Effector CD4-positive, alpha-beta T cell (primary cell): ENCODE measurements at places on chromosomes 5 and 9.

DNA sequence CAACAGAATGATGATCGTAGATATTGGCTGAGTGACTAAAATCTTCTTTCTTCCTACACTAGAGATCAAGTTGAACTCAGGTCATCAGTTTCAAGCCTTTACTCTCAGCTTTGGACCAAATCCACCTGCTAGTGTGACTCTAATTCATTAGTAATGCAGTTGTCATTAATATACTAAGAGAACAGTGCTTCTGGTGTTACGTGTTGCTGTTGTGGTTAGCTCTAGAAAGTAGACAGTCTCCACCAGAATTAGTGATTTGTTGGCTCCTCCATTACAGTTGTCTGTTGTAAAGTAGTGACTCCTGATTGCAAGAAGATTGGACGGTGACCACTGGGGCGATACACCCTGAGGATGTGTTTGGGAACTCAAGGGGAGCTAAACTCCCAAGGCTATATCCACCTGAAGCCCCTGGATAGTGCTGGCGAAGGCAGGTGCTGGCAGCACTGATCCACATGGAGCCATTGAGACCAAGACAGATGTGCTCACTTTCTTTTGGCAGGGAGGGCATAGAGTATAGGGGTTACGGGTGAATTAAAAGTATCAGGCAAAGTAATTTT lies 3.1 kb downstream of the CAMK4 start:
- no peak for DNase-seq

GRCh38 chr5:146463446-146463845 lies 16.3 kb downstream of the TCERG1 start:
- DNase-seq: no peak

- no peak for DNase-seq
Measured at GRCh38 chr5:2181557-2181956, 298.8 kb upstream of the IRX4 start.

- DNase-seq: no peak
Measured at GRCh38 chr9:8651846-8652215, 852.3 kb upstream of the DMAC1 start.

GRCh38 chr9:4309806-4310205 lies 9.9 kb upstream of the GLIS3 start:
- DNase-seq: no peak

DNA sequence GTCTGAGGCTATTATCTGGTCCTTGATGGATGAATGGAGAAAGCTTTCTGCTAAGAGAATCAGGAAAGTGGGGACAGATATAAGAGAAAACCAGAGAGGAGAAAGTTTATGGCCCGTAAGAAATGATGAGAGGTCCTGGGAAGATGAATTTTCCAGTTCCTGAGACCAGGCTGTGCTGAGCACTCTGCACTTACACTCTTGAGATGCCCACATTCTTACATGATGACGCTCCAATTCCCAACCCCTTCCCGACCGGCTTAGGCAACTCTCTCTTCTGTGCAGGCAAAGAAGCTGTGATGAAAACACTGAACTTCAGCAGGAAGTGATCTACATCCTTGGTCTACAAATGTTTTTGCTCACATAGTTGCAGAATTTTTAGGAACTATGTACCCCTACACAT lies 417.0 kb downstream of the ARHGEF28 start:
- DNase-seq: no peak

- DNase-seq: no peak
Measured at GRCh38 chr9:109717342-109717741, 62.7 kb upstream of the PALM2AKAP2 start.

DNA sequence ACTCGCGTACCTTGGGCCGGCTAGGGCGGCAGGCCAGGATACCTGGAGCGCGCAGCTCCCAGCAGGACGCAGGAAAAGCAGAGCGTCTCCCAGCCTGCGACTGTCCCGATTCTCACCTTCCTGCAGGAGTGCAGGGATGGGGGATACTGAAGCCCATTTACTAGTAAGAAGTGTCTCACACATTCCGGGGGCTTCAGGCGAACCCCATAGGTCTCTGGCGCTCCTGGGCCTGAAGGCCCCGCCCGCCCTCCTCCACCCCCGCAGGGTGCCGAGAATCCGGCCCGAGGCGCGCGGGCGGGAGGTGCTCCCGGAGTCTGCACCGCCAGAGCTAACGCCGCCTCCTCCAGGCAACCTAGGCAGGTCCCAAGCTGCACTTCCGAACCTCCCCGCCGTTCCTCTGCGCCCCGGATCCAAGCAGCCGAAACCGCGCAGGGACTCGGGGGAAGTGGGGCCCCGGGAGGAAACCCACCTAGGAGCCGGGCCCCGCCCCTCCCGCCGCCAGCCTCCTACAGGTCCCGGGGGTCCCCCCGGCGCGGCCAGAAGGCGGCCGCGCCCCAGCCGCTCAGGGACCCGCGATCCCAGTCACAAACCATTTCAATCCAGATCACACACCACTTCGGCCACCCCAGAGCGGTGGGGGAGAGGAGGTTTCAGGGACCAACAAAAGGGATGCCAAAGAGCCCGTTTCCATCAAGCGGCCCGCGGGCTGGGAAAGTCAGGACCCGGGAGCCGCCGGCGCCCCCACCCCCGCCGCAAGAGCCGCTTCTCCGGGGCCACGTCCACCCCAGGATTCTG lies 1.2 kb downstream of the ROR2 start:
- DNase-seq: no peak

- no peak for DNase-seq
Measured at GRCh38 chr9:92660266-92660665, 9.7 kb downstream of the IPPK start.

- no peak for DNase-seq
Measured at GRCh38 chr9:18822850-18823249, 210.2 kb downstream of the SAXO1 start.

- no peak for DNase-seq
Measured at GRCh38 chr5:102523541-102524175, 24.9 kb upstream of the SLCO6A1 start.

- no peak for DNase-seq
Measured at GRCh38 chr9:1460143-1460769, 410.1 kb downstream of the DMRT2 start.

- DNase-seq: no peak
Measured at GRCh38 chr5:1763960-1764605, 35.6 kb downstream of the MRPL36 start.

DNA sequence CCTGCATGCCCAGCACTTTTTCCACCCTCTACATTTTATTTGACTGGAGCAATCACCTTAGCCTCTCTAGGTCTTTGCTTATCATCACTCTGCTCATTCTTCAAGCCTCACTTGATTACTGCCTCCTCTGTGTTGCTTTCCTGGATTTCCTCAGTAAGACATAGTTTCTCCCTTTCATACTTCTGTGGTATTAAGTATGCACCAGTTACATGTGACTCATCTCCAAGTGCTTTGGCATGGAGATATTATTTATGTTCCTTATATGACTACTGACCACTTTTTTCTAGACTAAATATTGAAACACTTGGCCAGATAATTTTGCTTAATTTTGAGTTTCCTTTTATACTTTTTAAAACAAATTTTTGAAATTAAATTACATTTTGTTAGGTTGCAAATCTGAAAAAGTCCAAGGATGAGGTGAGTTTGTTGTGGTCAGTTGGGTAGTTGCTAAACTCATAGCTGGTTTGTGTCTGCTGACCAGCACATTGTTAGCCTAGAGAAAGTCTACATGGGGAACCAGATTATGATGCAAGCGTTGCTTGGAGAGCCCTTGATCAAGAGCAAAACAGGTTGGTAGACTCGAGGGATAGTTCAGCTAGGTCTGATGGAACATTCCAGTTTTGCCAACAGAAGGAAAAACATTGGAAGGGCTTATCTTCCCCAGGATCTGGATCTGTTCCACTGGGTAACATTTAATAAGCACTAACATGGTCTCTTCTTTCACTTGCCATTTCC lies 140.2 kb downstream of the TMC1 start:
- no peak for DNase-seq

DNA sequence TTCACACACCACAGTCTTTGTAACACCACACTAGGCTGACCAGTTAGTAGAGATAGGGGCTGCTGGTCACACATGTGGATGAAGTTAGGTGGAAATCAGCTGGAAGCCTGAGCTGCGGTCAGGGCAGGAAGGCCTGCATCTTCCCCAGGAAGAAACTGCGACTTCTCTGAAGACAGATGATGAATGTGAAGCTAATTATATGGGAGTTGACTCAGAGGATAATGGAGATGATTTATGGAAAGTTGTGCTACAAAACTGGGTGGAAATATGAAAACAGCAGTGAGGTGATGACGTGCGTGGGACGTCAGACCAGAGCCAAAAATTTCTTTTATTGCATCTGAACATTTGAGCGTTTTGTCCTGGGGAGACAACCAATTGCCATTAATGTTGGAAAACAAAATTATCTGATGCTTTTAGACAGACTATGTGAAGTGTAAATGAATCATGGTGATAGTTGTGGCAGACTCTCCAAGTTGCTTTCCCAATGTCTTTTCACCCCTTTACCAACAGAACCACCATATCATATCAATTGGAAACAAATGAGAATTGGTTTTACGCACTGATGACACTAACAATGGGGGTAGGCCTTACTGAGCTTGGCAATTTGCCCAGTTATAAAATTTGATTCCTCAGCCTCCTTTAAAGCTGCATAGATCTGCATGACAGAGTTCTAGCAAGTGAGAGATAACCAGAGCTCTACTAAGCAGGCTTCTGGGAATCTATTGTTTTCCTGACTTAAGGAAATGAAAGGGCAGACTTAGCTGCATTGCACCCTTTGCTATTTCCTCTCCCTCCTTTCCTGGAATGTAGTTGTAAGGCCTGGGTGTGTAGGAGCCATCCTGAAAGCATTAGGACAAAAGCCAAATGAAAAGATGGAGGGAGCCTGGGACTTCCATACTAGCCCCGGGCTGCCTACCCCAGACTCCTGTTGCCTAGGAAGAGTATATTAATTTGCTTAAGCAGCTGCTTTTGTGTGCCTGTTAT lies 84.0 kb downstream of the RAB3C start:
- no peak for DNase-seq

- DNase-seq: no peak
Measured at GRCh38 chr5:74332682-74333081, 307.8 kb downstream of the ENC1 start.
